Heart right ventricle (tissue), 16 donors: ENCODE measurements at places on chromosomes 16 and 17. TPM values are rescaled to one million over a fixed set of nuclear protein-coding genes. Genes with fewer than 3 reads are reported as not detected.

KRT28 gene
- not detected for total RNA-seq

- DNase-seq, result no peak
Measured at GRCh38 chr17:48363161-48363560, 66.9 kb downstream of the SKAP1 start.

NUDT16L1 gene
- 34.1 TPM for total RNA-seq

GRCh38 chr17:56445692-56446411 lies 147.6 kb upstream of the NOG start:
- no peak for DNase-seq

DNA sequence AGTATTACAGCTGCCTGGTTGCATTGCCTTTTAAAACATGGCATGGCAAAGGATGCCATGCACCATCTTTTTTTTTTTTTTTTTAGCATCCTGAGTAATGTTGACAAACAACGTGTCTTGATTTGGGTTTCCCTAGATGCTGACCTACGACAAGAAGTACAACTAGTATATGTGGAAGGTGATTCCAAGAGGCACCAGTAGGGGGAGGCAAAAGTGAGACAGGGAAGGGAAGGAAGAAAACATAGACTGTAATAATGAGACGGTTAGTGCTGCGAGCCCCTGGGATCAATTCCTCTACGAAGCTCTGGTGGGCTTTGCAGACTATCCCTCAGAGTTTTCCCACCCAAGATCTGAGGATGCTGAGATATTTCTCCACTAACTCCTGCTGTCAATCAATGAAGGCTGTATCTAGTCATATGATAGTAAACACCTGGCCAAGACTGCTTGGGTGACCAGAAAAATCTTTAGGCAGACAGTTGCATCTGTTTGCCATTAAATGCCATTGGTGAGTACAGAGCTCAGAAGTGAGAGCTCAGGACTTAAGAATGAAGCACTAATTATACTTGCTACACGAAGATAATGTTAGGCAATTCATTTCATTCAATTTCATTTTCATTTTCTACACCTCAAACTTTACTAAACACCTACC lies 458.6 kb upstream of the GOT2 start:
- DNase-seq, result peak; percentile 6

FA2H gene
- total RNA-seq, result not detected

- DNase-seq, result no peak
Measured at GRCh38 chr16:12675852-12676251, 127.8 kb downstream of the CPPED1 start.

- DNase-seq, result no peak
Measured at GRCh38 chr17:64657610-64658125, 4.4 kb downstream of the SMURF2 start.

DNA sequence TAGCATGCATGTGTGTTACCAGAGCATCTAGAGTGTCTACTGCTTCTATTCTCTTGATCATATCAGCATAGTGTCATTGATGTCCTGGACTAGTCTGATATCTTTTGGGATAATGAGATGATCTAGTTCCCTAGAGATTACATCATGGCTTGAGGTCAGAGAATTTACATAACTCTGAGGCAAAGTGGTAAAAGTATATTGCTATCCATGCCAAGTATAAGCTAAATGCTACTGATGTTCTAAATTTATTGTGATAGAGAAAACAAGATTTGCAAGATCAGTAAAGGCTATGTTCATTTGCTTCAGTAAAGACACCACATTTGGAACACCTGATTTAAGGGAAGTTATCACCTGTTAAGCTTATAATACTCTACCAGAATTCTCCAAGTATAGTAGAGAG lies 280.7 kb upstream of the PSMD7 start:
- no peak for DNase-seq

HEXIM2 gene
- 6.7 TPM for total RNA-seq

- DNase-seq, result peak; percentile 57
Measured at GRCh38 chr17:70137451-70138230, 31.7 kb upstream of the KCNJ2 start.

- DNase-seq, result no peak
Measured at GRCh38 chr16:48818257-48818656, 208.3 kb upstream of the N4BP1 start.

- DNase-seq, result no peak
Measured at GRCh38 chr16:28981517-28981916, 3.3 kb upstream of the LAT start.

PIRT gene
- not detected for total RNA-seq

GRCh38 chr17:79400989-79401703 lies 209.7 kb downstream of the RBFOX3 start:
- peak; percentile 50 for DNase-seq

GRCh38 chr16:66324815-66325515 lies 41.5 kb upstream of the CDH5 start:
- no peak for DNase-seq

DNA sequence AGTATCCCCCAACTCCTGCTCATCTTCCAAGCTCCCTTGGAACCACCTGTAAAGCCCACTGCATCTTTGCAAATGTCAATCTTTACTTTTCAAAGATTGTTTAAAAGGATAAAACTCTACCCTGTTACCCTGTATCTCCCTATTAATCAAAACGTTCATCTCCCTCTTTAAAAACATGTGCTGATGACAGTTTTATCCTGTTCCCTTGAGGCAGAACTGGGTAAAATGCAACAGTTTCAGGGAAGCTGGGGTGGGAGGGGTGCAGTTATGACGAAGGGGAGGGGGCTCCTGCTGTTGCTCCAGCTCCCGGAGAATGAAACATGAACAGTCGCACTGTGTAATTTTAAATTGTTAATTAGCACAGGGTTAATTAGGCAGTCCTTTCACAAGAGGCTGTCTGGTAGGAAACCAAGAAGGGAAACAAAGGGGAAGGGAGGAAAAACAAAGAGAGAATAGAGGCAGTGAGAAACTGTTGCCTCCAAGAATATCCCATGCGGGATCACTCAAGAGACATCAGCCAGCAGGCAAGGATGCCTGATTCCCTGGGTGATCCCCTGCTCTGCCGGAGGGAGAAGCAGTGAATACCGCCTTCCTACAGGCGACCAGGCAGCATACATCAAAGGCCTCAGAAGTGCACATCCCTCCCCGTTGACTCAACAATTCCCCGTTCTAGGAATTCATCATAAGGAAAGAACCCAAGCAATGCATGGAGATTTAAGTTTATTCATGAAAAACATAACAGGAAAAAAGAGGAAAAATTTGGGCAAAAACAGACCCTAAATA lies 84.2 kb downstream of the ZFHX3 start:
- no peak for DNase-seq

KCNJ18 gene
- total RNA-seq, result not detected

DNA sequence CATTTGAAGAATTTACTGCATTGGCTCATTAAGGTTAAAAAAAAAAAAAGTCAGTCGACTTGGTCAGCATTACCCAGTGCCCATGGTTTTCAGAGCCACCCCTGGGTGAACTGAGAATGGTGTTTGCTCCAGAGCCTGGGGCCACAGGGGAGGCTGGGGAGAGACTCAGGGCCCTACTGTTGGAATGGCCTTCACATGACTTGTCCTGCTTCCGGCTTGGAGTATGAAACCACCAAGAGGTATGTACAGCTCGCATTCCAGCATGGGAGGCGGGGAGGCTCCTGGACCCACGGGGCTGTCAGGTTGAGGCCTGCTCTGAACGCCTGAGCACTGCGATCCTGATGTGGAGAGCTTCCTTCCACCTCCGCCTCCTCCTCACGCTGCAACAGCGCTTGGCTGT lies 36.8 kb downstream of the MSI2 start:
- DNase-seq, result no peak

- peak; percentile 67 for DNase-seq
Measured at GRCh38 chr16:1108299-1109252, 12.5 kb upstream of the C1QTNF8 start.

GRCh38 chr16:88662222-88662842 lies 559 bp downstream of the MVD start:
- DNase-seq, result no peak

DNA sequence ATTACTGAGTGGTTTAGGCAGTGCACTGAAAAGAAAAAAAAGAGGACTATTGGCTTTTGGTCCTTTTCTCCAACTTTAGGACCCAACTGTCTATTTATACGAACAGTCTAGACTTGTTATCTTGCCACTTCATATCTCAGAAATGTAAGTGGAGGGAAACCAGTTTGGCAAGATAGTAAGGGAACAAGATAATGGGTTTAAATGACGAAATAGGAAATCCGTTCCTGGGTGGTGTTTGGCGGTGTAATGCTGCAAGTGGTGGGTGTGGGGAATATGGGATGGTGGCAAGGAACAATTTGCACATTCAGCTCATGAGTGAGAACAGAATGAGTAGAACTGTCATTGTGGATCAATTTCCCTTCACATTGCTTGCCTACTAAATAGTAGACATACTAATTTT lies 44.7 kb downstream of the GRB7 start:
- no peak for DNase-seq

DNA sequence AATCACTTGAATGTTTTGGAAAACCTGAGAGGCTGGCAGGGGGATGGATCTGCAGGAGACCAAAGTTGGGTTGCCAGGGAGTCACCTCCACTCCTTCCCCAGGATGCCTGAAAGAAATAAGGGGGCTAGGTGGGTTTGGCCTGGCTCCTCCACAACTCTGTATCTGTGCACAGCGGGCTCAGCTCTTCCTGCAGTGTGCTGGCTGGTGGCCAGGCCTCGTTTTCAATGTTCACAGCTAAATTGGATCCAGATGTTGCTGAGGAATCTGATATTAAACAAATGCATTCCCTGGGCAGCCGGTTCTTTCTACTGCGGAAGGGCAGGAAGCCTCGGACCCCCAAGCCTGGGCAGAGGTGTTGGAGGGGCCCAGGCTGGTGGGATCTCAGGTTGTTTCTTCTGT lies 106.2 kb downstream of the N4BP1 start:
- DNase-seq, result peak; percentile 69

- no peak for DNase-seq
Measured at GRCh38 chr17:21218101-21218500, 4.1 kb upstream of the TMEM11 start.

LGALS9B gene
- total RNA-seq, result not detected

- no peak for DNase-seq
Measured at GRCh38 chr16:50065241-50065623, 538 bp upstream of the HEATR3 start.

MYO1C gene
- 157 TPM for total RNA-seq

DNA sequence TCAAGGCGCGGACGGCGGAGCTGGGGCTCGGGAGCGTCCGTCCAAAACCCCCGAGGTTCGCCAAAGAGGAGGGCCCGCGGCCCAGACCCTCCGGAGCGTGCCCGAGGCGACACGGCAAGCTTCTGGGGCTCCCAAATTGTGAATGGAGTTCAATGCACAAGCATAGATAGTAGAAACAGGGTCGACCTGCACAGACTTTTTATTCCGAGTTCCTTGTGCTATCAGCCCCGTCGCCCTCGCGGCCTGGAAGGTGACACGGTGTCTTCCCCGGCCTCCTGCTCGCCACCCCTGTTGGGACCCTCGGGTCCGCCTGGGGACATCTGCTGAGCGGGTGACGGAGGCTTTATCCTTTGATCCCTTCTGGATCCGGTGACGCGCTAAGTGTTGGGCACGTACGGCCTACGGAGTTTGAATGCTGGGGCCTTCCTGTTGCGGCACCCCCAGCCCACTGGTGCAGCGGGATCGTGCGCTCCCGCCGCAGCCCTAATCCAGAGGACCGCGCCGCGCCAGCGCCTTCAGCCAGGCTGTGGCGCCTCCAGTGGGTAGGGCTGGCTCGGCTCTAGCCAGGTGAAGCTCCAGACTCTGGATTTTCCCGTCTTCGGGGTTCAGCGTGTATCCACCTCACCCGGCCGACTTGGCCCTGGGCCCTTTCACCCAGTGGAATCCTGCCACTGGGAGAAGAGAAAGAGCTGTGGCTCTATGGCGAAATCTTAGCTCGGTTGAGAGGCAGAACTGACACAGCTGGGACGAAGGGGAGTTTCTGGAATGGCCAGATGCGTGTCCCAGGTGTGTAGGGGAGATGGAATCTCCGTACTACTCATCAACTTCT lies 17.0 kb upstream of the NTN1 start:
- no peak for DNase-seq

CAMTA2 gene
- total RNA-seq, result 32.6 TPM

GRCh38 chr17:66476014-66476413 lies 173.6 kb downstream of the PRKCA start:
- DNase-seq, result no peak

DNA sequence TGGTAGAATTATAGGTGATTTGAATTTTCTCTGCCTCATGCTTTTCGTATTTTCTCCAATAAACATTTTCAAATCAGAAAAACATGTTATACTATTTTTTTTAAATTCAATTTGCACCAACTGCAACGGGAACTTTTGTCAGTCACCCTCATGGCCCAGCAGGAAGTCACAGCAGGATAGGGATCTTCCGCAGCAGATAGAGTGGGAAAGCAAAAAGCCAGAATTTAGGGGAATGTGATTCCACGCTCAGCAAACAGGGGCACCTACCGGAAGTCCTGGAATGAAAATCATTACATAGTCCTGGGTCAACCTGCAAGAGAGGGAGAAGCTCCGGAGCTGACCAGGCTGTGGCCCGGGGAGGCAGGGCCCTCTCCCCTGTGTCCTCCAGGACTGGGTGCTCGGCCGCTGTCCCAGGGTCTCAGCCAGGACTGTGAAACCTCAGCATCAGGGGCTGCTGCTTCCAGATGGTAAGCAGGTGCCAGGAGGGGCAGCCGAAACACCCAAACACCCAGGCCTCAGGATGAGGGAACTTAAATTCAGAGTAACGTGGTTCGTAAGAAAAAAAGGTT lies 3.9 kb downstream of the SLC47A2 start:
- no peak for DNase-seq

GRCh38 chr17:70040336-70040735 lies 34.7 kb upstream of the KCNJ16 start:
- no peak for DNase-seq

- no peak for DNase-seq
Measured at GRCh38 chr16:2209258-2210008, 1.2 kb downstream of the BRICD5 start.

DNA sequence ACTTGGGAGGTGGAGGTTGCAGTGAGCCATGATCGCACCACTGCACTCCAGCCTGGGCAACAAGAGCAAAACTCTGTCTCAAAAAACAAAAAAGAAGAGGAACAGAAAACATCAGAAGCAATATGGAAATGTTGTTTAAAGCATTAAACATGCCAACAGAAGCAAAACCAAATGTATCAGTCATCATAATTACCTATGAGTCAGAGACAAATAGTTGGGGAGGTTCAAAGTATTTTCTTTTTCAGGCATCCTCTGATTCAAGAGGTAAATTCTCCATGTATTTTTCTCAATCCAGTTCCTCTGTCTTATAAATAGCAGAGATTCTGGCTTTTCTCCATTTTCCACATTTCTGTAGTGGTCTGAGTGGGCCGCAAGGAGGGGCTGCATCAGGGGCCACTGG lies 2.1 kb upstream of the TM4SF5 start:
- no peak for DNase-seq

DNA sequence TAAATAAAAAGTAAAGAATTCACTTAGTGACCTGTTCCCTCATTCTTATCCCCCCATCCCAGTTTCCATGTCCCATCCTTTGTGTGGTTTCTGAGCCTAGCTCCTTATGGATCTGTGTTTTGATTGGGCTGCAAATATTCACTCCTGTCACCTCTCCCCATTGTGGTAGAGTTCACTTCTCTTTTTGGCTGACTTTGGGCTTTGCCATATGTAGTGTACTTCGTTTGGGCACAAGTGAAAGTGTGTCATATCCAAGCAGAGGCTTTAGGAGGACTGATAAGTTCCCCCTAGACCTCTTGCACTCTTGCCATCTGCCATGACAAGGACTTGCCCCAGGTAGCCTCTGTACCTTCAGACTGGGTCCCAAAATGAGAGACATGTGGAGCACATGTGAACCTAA lies 13.0 kb upstream of the DHRS7B start:
- no peak for DNase-seq
